ENCODE measurements at places on chromosomes 16 and 17.

DNA sequence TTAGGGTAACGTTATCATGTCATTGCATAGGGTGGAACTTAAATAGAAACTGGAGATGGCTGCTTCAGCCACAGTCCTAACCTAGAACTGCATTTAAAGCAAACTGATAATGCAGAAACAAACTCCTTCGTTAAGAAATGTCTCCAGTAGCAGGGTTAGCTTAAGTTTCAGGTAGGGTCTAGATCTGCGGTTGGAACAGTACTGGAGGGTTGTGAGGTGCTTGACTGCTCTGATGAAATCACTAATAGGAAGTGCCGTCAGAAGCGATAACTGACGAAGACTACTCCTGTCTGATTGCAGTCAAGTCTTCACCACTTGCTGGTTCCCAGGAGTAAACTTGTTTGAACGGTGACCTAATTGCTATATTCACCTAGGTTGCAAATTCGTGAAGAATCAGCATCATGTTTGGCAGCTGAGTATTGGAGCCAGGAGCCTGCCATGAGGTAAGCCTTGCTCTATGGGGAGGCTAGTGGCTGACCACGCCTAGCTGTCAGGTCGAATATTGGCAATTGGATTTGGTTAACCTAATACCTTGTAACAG is 24.5 kb downstream of the TRPV2 start:
- DNase-seq: no peak

DNA sequence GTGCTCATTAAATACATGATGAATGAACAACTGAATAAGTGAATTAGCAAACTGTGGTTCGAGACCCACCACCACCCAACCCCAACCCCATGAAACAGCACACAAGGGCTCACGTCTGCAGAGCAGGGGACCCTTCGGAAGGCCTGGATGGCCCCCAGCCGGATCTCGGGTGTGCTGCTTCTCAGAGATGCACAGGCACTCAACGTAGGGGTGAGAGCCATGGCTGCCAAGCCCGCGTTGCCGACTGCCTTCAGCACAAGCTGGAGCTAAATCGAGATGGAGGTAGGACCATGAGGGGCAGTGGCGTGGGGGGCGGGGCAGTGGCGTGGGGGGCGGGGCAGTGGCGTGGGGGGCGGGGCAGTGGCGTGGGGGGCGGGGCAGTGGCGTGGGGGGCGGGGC is 93.2 kb downstream of the LITAF start:
- DNase-seq: no peak

DNA sequence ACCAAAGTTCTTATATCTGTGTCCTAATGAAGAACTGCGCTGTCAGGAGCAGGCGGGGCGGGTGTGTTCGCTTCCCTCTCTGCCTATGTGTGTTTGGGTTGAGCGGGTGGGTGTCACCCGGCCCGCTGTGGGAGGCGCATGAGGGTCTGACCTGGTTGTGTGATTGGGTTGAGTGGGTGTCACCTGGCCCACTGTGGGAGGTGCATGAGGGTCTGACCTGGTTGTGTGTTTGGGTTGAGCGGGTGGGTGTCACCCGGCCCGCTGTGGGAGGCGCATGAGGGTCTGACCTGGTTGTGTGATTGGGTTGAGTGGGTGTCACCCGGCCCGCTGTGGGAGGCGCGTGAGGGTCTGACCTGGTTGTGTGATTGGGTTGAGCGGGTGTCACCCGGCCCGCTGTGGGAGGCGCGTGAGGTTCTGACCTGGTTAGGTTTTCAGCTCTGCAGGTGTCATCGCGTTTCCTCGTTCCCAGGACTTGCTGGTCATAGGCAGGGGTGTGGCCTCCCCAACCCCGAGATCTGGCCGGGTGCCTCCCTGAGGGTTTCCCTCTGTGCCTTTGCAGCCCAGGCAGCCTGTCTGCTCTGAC is 69.6 kb upstream of the ZNF750 start:
- DNase-seq: no peak

DNA sequence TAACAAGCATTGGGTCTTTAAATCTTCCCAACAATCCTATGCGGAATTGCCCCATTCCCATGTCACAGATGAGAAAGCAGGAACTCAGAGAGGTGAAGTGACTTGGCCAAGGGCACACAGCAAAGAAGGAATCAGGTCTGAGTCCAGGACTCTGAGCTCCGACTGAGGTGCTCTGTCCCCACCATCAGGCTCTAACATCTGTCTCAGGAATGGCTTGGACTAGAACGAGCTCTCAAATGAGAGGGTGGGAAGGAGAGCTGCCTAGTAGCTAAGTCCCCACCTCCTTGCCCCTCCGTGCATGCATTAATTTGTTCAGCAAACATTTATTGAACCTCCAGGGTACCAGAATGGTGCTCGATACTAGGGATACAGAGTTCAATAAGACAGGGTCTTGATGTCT is 26.7 kb downstream of the ABCC3 start:
- no peak for DNase-seq

DNA sequence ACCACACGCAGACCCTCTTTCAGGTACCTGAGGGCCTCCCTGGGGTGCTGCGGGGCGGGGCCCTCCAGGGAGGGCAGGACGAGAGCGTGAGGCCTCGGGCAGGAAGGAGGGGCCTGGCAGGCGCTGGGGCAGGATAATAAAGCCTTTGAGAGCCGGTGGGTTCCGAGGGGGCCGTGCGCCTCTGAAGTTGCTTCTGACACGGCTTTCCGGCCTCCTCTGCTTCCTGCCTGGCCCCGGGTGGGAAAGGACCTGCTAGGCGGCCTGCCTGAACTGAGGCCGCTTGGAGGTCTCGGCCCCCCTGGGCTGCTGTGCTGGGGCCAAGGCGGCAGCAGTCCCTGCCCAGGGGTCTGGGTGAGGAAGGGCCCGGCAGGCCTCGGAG is 10.4 kb downstream of the CENPX start:
- no peak for DNase-seq

DNA sequence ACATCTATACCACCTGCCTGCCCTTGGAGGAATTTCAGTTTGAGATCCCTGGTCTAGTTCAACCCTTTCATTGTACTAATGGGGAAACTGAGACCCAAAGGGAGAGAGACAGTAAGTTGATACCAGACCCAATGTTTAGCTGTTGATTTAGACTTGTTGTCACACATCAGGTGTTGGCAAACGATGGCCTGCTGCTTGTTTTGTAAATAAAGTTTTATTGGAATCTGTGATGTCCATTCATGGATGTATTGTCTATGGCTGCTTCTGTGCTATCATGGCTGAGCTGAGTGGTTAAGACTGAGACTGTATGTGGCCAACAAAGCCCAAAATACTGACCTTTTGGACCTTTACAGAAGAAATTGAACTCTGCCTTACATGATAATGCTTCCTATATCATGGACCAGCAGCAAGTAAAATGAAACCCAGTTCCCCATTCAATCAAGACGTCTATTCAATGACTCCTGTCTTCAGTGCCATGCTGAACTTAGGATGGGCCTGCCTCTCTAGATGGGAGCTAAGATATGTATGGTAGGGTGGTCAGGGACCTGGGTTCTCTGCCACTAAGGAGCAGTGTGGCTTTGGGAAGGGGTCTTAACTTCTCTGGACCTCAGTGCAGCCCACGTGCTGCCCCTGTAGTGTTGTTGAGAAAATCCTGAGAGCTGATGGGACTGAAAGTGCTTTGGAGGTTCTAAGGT is 111.0 kb downstream of the IRX5 start:
- DNase-seq: no peak

DNA sequence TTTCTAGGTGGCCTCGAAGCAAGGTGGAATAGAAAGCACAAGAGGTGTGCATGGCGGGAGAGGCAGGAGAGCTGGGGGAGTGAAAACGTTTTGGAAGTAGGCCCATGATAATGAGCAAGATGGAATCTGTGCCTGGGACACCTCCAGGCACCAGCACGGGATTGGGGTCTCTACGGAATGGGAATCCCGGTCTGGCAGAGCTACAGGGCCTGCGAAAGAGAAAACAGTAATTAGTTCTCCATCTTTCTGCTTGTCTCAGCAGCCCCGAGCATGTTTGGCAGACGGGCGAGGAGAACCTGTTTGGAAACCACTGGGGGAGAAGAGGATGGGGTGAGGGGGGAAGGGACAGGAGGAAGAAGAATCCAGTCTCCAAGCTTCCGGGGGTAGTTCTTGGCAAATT is 258.7 kb downstream of the SOX9 start:
- no peak for DNase-seq

- no peak for DNase-seq
These were observed 31.5 kb upstream of the NOL11 start for GRCh38 chr17:67686241-67686640.

DNA sequence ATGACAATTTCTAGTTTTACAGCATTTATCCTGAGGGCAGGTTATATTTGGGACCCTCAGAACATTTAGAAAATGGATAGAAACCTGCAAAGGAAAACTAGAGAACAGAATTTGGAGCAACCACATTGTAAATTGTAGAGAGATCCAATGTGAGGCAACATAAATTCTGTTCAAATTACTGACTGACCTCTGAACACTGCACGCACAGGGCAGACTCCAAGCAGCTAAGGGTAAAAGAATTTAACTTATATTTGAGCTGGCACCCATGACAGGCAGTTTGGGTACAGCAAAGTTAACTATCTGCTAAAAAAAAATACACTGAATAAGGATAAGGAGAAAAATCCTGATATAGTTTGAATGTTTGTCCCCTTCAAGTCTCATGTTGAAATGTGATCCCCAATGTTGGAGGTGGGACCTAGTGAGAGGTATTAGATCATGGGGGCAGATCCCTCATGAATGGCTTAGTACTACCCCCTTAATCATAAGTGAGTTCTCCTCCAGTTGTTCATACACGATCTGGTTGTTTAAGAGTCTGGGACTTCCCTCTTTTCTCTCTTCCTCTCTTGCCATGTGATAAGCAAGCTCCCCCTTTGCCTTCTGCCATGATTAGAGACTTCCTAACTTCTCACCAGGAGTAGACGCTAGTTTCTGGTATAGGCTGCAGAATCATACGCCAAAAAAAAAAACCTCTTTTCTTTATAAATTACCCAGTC is 75.7 kb downstream of the FBXL20 start:
- DNase-seq: no peak

GRCh38 chr17:34393401-34393800 is 30.4 kb upstream of the CCL1 start:
- DNase-seq: no peak

- no peak for DNase-seq
These were observed 19.4 kb downstream of the CLUH start for GRCh38 chr17:2691965-2692780.

DNA sequence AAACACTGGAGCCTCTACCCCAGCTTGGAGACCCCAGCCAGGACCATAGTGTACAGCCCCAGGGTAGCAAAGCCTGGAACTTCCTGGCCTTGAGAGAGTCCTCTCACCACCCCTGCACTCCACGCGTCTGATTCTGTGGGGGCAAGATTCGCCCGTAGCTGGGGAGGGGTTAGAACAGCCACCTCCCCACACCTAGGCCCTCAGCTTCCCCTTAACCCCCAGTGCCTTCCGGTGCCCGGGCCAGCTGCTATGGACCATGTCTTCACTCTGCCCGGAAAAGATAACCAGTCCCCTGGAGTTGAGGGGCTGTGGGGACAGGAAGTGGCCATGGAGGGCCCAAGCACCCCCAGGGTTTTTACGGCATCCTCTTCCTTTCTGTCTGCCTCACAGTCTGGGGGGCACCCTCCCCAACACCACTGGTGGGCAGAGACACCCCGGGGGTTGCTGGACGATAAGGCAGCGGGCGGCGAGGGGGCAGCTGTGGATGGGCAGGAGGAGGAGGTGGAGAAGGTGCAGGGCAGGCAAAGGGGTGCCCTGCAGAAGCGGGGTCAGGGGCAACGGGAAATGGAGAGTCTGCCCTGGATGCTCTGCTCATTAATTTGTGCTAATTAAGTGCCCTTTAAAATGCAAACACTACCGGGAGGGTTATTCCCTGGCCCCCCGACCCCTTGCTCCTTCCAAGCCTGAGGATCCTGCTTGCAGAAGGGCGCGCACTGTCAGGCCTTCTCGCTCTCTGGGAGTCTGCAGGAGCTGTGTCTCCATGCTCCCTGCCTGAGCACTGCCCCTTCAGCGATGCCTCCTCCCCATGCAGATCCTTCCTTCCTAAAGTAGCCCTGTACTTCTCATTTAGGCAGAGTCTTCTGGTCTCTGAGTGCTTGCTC is 2.4 kb downstream of the PRSS27 start:
- DNase-seq: no peak

- DNase-seq: no peak
These were observed 13.0 kb upstream of the DPEP1 start for GRCh38 chr16:89600427-89600826.

DNA sequence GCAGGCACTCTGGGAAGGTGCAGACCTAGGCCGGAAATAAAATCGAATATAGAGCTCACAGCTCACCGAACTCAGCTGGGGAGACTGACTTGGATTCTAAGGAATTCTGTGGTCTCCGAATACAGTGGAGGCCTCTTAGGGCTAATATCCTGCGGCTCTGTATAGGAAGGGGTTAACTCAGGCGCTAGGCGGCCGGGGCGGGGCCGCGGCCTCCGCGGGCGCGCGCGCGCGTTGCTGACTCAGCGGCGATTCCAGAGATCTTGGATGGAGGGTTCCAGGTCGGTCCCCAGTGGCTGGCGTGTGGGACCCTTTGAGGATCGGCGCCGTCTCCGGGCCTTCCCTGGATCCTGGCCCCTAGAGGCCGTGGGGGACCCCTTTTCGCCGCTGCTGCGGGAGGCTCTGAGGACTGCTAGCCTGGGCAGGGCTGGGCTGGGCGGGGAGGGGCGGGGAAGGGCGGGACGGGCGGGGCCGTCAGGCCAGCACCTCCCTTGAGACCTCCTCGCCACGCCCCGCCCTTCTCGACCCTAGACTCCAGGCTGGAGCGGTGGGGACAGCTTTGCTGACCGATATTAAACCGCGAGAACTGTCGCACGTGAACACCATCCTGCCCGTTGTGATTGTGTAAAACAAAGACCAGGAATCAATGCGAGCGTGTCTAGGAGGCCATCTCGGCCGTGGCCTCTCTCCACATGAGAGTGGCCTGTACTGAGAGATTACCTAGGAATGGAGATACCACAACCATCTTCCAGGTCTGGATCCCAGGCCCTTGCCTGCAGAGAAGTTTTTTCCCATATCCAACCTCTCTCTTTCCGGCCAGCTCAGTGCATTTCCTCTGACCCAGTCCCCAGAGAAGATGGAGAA is 1.4 kb upstream of the PLEKHH3 start:
- peak; percentile 47 for DNase-seq

- peak; percentile 36 for DNase-seq
These were observed 436.4 kb downstream of the SOX9 start for GRCh38 chr17:72556944-72557826.

DNA sequence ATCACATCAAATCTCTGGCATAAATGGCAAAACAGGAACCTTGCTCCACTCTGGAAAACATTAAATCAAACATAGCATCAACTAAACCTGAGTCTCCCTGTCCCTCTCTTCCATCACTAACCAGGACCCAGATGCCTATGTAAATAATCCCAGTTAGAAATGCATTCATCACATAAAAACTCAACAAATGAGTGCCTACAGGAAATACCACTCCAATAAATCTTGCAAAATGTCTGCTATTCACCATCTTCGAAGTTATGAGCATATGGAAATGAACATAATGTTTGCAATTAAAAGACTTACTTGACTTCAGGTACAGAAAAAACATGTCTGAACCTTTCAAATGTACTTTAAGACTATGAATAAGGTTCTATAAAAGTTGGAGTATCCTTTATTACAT is 425.0 kb downstream of the CDH11 start:
- no peak for DNase-seq
